ENCODE measurements at places on chromosomes 7 and 10.

DNA sequence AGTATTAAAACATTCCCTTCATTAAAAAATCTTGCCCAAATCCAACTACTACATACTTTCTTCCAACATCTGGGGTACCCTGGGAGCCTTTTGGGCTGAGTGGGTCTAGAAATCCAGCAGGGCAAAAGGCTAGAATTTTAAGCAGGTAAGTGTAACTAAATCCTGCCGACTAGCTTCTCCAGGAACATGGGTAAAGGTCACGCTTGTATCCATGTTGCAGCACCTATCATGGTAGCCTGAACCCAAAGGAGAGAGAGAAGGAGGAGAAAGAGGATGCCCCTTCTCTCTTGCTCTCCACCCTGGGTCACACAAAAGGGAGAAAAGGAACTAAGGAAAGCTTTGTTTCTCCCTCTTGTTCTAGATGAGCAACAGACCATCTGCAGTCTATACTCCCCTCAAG, 53.3 kb downstream of the ZNF680 start:
- no peak for DNase-seq

DNA sequence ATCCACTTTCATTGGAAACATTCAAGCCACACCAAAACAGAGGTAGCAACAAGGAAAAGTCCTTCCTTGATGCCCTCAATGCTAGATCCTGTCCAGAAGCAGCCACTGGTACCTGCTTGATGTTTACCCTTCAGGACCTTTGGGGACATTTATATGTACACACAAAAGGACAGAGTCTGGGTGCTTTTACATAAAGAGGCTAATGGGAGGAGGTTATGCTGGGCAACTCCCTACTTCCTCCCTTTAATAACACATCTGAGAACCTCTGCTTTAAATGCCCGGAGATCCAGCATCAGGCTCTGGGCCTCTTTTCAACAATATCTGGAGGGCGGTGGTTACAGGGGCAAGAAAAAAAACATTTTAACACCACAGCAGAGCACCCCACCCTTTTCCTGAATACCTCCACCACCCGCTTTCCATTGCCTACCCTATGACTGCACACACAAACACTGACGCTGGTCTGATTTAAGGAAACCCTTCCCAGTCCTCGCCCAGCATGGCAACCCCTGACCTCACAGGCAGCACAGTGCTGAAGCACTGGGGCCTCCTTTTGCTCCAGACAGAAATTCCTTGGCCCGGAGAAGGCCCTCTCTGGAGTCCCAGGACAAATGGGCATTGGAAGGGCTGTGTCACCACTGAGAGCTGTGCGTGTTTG, 39.3 kb upstream of the DUSP5 start:
- no peak for DNase-seq

GRCh38 chr10:71351628-71352319, 32.7 kb downstream of the SLC29A3 start:
- no peak for DNase-seq

- no peak for DNase-seq
Measured at GRCh38 chr7:120218712-120219111, 54.3 kb upstream of the KCND2 start.

DNA sequence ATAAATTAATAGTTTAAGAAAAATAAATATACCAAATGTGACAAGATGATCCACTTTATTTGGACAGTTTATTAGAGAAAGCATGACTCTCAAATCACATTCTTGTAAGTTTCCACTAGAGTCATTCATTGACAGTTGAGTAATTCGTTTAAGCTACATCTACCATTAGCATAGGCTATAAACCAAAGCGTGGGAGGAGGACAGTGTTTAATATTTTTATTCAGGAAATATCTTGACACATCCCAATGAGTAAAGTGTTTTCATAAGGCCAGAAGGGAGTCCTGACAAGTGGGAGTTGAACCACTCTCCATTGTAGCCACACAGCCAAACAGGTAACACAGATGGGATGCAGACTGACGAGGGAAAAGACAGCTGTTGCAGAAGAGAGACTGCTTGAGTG, 386.5 kb upstream of the SEMA3D start:
- no peak for DNase-seq

DNA sequence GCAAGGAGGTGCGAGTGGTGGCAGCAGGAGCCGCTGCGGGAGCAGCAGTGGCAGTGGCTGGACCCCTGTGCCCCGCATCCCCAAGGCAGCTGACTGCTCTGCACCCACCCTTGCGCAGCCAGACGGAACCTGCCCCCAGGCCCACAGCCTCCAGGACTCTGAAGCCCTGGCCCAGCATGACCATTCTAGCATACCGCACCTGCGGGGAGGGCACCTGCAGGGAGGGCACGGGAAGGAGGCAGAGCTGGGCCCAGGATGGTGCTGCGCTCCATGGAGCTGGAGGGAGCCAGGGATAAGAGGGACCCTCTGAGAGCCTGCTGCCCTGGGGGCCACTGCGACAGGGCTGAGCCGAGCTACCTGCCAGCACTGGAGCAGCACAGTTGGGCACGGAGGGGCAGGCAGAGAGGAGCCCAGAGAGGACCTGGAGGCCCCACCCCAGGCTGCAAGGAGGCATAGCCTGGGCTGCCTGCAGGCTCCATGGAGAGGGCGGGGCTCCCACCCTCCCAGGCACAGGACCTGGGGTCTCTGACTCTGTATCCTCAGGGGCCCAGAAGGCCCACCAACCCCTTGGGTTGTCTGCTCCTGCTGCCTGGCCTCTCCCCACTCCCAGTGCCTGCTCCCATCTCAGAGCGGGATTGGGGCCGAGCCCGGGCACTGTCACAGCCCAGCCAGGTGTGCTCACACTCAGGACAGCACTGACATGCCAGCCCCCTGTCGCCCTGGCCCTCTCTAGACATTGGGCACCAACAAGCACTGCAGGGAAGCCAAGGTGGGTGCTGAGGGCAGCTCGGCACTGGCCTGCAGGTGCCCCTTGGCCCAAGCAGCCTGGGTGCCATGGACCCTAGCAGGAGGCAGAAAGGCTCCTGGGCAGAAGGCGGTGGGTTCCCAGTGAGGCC, 87.6 kb downstream of the HTR7 start:
- no peak for DNase-seq

- DNase-seq = no peak
Measured at GRCh38 chr10:76717141-76717540, 920.5 kb downstream of the KCNMA1 start.

DNA sequence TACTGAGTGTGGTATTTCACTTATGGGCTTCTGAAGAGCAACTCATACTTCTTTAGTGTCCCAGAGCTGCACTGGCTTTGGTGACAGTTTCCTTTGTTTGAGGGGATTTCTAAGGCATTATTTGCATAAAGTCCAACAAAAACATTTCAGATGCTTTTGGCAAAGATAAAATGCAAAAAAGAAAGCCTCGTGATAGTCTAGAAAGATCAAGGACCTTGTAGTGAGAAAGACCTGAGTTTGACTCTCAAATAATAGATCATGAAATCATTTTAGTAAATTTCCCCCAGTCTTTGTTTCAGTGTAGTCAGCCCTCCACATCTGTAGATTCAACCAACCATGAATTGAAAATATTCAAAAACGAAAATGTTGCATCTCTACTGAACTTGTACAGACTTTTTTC, 107.4 kb downstream of the EEPD1 start:
- DNase-seq = no peak

Measured in right kidney (tissue), 9 donors.